HL-60 (cell line): ENCODE measurements at places on chromosomes 16 and 17.
A peak's percentile ranks its signal among the peaks of the same experiment; 100 is the strongest.

- DNase-seq, result no peak
These were observed 31.0 kb downstream of the VPS53 start for GRCh38 chr17:683499-684254.

DNA sequence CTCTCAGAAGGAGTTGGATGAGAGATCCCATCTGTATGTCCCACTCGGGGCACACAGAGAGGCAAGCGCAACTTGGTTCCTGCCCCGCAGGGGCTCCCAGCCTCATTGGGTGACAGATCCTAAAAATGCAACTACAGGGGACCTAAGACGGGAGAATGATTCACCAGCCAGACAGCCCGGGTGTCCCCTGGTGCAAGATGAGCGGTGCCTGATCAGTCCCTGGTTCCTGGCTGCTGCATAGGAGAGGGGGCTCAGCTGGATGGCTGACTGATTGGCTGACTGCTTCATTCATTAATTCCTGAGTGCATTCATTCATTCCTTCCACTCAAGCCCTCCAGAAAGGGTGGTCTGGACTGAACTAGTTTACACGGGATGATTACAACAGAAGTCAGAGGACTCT, 22.0 kb downstream of the WNT3 start:
- no peak for DNase-seq

DNA sequence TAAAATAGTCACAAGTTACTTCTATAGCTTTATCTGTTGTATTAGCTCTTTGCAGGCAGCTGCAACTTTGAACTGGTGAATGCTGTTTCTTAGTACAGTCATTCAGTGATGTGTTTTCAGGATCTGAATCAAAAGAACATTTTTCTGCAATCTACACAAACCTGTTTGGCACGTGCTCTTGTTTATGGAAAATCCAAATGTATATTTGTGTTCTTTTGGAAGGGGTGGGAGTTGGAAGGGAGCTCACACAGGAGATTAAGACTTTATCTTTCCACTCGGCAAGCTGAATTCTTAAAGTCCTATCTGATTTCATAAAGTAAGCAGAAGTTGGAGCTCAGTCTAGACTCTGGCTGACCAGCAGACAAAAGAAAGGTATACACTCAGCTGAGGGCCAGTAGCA, 300.2 kb downstream of the MAP2K6 start:
- DNase-seq, result no peak

DNA sequence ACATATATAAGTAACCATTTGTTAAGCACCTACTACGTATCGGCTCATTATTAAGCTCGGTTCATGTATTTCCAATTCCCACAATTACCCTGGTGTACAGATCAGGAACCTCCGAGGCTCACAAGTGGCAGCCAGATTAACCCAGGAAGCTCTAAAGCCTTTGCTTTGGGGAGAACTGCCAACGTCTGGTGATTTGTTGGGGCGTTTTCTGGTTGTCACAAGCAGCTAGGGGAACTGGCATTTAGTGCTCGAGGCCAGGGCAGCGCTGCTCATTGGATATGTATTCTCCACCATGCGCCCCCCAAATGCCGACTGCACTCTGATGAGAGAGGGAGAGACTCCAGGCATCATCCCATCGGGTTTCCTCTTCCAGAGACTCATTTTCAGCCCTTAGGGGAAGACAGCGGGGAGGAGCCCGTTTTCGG, 541 bp downstream of the ZNF18 start:
- peak; percentile 58 for DNase-seq

- no peak for DNase-seq
These were observed 32.2 kb downstream of the FAM222B start for GRCh38 chr17:28810437-28810836.

DNA sequence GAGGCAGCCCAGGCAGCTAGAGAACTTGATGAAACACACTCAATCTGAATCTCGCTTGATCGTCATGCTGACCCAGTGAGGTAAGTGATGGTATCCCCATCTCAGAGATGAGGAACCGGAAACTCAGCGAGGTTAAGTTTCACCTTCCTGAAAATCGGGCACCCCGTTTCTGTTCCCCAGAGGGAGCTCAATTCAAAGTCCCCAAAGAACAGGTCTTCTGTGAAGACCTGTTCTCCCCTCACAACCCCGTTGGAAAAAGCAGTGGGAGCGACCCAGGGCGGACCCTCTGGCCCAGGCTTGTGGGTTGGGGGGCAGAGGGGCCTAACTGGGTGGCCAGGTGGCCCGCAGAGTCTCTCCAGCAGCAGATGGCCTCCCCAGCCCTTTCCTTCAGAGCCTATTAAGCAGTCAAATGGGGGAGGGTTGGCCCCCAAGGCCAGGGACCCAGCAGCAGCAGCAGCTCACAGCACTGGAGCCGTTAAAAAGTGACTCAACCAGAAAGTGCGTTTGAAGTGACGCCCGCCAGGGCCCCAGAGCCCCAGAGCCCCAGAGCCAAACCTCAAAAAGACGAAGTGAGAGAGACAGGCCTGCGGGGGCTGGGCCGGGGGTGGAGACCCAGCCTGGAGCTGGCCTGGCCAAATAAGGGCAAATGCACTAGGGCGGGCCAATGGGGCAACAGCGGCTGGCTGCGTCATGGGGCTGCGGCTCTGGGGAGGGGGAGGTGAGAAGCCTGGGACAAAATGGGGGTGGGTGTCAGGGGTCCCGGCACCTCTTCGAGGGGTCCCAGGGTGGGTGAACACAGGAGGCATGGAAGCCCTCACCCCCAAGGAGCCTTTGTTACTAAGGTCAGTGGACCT, 9.2 kb upstream of the TSPOAP1 start:
- DNase-seq, result peak; percentile 97

- no peak for DNase-seq
These were observed 19.9 kb upstream of the PLLP start for GRCh38 chr16:57304169-57305061.

GRCh38 chr17:40121181-40122135, at the start of gene MSL1:
Gene MSL1, plus strand, starts transcription at chr17:40121971. Its CDS starts 642 bp downstream, at chr17:40122613.
- DNase-seq, result peak; percentile 81

- DNase-seq, result no peak
These were observed 68.3 kb upstream of the ALOX12 start for GRCh38 chr17:6927290-6928126.

DNA sequence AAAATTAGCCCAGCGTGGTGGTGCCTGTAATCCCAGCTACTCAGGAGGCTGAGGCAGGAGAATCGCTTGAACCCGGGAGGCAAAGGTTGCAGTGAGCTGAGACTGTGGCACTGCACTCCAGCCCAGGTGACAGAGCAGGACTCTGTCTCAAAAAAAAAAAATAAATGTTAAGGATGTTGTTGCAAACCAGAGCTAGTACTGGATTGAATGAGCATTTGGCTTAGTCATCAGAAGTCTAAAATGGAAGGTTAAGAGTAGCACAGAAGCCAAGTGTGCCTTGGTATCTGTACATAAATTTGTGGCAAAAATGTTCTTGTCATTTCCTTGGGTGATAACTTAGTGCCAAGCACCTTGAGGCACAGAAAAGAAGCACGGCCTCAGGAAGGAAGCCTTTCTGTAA, 50.6 kb upstream of the MED9 start:
- DNase-seq, result no peak

GRCh38 chr17:17679748-17680147, 1.5 kb upstream of the RAI1 start:
- DNase-seq, result no peak

GRCh38 chr17:37830151-37830993, 85.5 kb upstream of the HNF1B start:
- no peak for DNase-seq

GRCh38 chr17:17221329-17221728, 15.2 kb upstream of the PLD6 start:
- DNase-seq, result no peak

GRCh38 chr16:794091-794822, 5.8 kb downstream of the CHTF18 start:
- no peak for DNase-seq
